Activated CD4-positive, alpha-beta T cell treated with anti-CD3 and anti-CD28 coated beads for 24 hours (primary cell): ENCODE measurements at places on chromosomes 5 and 9.

GRCh38 chr5:163533223-163533622 lies 27.8 kb downstream of the MAT2B start:
- no peak for DNase-seq

DNA sequence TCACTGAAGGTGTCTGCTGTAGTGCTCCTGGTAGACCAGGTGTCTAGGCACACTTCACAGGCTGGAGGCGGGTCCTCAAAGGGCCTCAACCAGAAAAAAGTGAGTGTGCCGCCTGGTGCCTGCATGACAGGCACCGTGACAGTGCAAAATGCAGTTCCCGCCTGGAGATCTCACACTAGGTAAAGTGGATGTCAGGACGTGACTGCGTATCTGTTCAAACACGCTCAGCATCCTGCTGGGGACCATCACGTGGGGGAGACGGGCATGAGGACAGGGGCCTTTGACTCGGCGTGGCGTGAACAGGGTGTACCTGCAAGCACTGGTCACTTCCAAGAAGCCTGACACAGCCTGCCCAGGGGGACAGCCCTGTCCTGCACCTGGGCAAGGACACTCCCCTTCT lies 32.3 kb upstream of the NTNG2 start:
- no peak for DNase-seq

GRCh38 chr9:137064027-137064879 lies 6.1 kb downstream of the SAPCD2 start:
- DNase-seq = peak; percentile 58

GRCh38 chr5:178223196-178223773 lies 9.3 kb downstream of the PHYKPL start:
- DNase-seq = no peak

DNA sequence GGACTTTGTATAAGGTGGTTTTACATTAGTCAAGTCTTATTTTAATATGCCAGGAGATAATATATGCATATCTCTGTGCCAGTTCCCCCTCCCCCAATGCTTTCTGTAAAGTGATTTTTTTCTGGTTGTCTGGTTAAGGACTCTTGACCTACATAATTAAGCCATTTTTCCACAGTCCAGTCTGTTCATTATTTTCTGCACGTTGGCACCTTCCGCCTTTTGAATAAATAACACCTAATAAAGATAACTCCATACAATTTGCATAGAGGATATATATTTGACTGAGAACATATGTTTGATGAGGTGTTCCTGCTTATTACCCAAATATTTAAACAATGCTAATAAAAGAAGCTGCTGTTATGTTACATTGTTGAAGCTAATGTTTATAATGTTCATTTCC lies 320.9 kb downstream of the DMAC1 start:
- DNase-seq = no peak

DNA sequence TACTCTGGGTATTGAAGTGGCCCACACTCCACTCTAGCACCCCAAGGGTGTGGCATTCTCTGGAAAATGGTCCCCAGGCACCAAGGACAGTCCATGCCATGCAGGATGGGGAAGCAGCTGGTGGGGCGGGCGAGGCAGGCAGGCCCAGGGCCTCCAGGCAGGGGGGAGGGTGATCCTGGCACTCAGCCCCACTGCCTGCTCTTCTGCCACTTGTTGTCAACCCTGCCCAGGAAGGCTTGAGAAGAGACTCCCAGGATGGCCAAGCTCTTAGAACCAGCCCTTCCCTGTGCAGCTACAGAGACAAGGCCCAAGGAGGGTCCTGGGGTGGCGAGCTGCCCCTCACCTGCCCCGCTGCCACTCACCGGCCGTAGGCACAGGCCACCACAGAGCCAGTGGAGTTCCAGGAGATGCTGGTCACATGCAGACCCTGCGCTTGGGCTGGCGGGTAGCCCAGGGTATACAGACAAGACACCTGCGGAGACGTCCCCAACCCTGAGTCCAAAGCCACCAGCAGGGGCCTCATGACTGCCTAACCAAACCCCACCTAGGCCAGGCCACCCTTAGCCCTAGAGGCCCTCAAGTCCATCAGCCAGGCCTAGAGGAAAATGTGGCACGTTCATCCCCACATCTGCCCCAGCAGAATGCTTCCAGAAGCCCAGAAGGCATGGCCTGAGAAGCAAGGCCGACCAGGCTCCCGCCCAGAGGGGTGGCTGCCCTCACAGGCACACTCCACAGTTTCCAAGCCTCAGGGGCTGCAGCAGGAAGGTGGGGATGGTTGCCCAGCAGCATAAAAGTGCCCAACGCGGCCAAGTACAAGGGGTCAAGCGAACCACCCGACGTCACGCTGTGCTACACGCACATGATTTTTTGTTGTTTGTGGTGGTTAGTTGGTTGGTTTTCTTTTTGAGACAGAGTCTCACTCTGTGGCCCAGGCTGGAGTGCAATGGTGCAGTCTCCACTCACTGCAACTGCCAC lies 19.8 kb downstream of the DYNC2I2 start:
- DNase-seq = no peak

DNA sequence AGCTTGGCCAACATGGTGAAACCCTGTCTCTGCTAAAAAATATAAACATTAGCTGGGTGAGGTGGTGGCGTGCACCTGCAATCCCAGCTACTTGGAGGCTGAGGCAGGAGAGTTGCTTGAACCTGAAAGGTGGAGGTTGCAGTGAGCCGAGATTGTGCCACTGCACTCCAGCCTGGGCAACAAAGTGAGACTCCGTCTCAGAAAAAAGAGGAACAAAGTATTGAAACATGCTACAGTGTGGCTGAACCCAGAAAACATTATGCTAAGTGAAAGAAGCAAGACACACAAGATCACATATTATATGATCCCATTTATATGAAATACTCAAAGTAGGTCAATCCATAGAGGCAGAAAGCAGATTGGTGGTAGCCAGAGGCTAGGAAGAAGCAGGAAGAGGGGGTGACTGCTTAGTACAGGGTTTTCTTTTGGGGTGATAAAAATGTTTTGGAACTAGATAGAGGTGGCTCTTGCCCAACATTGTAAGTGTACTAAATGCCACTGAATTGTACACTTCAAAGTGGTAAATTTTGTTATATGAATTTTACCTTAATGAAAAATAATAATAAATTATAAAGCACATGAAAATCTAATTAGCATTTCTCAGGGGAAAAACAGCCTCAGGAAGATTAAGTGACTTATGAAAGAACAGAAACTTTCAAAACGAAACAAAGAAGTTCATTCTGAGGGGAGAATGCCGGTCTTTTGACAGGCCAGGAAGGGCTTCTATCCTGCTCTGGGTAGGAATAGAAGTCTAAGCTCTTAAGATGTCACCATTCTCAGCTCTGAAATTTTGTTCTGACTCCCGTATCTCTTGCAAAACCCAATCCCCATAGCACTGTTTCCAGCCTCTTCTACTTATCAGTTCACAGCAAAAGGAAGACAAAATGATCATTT lies 161.1 kb upstream of the TBCA start:
- no peak for DNase-seq
